ENCODE measurements at places on chromosomes 11 and 22. TPM values are rescaled to one million over a fixed set of nuclear protein-coding genes. Genes with fewer than 3 reads are reported as not detected.

The TPH1 gene
- 0.12 TPM for polyA plus RNA-seq

The ZNF214 gene
- polyA plus RNA-seq, result 4.4 TPM

The ACTN3 gene
- 111 TPM for polyA plus RNA-seq

The NRXN2 gene
- polyA plus RNA-seq, result 1.3 TPM

The CLDN5 gene
- polyA plus RNA-seq, result 0.13 TPM

The SIK2 gene
- 3.9 TPM for polyA plus RNA-seq

The PLAAT5 gene
- not detected for polyA plus RNA-seq

The NDUFS3 gene
- polyA plus RNA-seq, result 210 TPM

The LRRC55 gene
- not detected for polyA plus RNA-seq

The TMEM132A gene
- 176 TPM for polyA plus RNA-seq

The PIH1D2 gene
- 5.9 TPM for polyA plus RNA-seq

The SLC22A8 gene
- 0.22 TPM for polyA plus RNA-seq

The KDELR3 gene
- polyA plus RNA-seq, result 21.8 TPM

The SRSF8 gene
- 40.1 TPM for polyA plus RNA-seq

Measured in cardiac muscle cell (in vitro differentiated cells and primary cell).